NCI-H526 treated with DMSO at 0.1 percent for 48 hours (cell line): ENCODE measurements at places on chromosomes 13 and 19.

DNA sequence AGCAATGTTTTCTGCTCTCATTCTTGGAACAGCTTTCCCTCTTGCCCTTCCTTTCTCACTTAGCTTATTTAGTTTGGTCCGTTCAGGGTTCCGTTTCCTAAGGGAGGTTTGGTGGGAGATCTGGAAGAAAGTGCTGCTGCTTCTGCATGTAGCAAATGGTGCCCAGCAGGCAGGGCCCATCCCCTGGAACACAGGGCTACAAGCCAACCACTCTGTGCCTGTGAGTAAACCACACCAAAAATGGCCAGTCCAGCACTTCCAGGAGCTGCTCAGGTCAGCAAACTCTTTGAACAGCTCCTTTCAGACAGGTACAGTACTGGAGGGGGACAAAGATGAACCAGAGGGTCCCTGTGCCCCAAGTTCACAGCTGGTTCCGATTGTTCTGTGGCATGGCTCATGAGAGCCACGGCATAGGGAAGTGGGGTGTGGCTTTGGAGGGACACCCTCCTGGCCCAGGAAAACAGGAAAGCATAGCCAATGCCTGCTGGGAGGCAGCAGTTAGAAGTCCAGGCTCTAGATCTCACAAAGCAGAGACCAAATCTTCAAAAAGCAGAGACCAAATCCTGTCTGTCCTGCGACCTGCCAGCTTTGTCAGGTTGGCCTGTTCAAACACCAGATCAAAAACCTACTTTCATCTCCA is 39.5 kb downstream of the FAM124A start:
- no peak for DNase-seq

DNA sequence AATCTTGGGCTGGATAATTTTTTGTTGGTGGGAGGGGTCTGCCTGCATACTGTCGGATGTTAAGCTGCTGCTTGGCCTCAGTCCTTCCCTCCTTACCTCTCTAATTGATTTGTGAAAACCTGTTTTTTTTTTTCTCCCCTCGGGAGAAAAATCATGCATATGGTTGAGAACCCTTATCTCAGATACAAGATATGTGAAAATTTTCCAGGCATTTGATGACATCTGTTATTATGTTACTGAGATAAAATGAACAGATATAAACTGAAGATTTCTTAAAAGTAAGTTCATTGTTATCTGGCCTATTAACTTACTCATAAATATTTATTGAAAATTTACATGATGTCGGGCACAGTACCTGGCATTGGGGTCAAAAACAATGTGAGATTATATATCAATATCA is 1375.7 kb downstream of the PCDH9 start:
- no peak for DNase-seq

DNA sequence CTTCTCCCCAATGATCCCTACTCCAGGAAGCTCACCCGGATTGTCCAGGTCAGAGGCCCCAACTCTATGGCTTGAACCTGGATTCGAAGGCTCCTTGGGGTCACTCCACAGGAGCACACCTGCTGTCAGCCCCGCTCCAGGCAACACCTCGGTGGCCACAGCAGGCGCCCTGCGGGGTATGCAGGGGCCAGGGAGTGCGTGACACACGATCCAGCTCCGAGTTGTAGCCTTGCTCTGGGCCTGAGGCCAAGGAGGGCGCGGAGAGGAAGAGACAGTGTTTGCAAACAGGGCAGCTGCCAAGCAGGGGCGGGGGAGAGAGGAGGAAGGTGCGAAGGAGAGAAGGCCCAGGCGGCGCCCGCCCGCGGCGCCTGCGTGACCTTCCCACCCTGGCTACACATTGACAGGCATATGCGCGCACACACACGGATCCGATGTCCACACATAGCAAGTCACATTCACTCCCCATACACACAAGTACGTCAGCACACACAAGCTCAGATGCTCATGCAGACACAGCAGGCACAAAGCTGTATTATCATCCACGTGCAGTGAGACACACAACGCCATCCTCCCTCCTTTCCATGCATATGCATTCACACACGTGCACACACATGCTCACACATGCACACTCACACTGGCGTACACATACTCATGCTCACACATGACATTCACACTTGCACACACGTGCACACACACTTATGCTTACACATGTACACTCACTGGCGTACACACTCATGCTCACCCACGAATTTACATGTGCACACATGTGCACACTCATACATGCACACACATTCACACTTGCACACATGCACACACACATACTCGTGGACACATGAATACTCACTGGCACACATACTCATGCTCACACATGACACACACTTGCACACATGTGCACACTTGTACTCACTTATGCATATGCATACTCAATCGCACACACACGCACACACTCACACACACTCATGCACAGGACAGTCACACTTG is 10.4 kb downstream of the SBK2 start:
- DNase-seq, result no peak

- DNase-seq, result no peak
Measured at GRCh38 chr13:28522871-28523270, 27.9 kb upstream of the FLT1 start.

DNA sequence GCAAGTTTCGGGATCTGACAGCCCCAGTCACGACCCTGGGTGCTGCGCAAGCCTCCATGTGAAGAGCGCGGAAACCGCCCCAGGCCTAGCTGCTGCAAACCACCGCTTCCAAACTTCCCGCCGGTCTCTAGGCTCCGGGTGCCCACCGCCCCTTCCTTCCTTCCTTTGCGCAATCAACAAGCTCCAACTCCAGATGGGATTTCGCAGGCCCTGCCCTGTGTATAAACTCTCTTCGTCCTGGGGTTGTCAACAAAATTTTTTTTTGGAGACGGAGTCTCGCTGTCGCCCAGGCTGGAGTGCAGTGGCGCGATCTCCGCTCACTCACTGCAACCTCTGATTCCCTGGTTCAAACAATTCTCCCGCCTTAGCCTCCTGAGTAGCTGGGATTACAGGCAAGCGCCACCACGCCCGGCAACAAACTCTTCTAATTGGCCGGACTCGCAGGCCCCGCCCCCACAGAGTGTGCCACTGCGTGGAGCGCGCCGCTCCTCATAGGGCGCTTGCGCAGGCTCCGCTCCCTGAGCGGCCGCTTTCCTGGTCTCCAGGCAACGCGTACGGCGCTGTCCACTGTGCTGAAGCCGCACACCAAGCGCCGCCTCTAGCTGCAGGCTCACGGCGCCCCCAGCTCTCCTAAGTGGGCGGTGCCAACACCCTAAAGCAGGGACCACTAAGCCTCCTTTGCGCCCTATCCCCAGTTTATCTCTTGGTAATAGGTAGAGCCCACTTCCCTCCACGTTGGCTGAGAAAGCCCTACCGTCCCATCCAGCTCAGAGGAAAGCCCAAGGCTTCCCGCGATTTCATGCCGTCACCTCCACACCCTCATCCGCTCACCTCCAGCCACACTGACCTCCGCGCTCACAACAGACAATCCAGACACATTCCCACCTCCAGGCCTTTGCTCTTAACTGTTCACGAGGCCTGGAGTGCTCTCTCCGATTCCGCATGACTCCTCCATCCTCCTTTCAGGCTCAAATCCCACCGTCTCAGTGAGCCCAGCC is 5.5 kb upstream of the QTRT1 start:
- DNase-seq, result peak; percentile 76

DNA sequence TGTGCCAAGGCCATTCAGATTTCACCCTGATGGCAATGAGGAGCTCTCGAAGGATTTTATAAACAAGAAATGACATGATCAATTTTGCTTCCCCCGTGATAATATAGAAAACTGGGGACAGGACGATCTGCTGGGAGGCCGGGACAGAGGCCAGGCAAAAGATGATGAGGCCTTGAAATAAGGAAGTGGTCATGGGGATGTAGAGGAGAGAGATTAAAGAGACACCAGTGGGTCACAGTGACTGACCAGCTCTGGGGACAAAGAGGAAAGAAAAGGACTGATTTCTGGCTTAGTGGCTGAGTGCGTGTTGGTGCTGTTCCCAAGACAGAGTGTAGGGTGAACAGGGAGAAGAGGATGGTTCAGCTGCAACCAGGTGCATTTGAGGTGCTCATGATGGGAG is 68.7 kb upstream of the FLT1 start:
- DNase-seq, result no peak

DNA sequence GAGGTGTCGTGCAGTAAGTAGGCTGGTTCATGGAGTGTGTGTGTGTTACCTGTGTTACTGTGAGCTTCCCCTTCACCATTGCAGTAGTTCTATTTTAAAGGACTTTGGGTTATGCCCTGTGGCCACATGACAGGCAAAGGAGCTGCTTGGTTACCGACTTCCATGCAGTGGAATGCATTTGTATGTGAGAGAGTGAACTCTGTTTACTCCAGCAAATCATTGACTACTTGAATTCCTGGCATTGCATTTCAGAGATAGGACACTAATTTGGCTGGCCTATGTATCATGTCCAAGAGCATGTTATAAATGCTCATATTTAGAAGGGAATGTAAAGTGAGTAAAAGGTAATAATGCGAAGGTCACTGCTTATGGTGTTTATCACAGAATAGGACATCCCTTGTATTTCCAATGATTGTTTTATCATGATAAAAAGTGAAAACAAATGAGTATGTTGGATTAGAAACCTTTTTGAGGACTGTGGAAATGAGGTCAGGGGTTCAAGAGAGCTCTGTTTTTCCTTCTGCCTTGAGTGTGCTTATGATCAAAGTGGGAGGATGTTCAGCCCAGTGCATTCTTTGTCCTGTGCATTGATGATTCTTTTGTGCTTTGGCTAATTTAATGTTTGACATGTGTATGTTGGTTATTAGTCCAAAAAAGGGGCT is 156.5 kb downstream of the LMO7 start:
- DNase-seq, result no peak

DNA sequence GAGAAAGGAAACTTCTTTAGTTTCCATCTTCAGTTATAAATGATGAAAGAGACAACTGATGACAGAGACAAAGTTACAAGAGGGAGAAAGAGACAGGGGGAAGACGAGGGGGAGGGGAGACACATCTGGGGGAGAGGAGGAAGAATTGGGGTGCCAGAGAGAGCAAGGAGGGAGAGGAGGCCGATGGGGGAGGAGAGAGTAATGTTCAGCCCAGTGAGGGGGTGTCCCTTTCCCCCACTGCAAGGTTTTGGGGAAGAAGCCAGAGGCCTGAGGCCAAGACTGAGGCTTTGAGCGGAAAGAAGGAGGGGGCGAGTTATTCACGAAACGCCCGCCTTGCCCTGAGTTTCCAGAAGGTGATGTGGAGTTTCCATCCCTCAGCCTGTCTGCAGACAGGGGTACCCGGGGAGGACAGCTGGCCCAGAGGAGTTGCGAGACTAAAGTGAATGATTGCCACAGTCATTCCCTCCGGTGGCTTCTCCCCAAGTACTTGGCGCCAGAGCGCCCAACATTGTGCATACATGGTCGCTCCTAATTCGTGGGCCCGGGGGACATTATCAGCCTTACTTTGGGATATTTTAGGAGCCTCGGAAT is 558 bp upstream of the PPAN start:
- no peak for DNase-seq

GRCh38 chr13:76885203-76886004 is 801 bp downstream of the KCTD12 start:
- peak; percentile 71 for DNase-seq
